ENCODE measurements at places on chromosomes 4 and X.

DNA sequence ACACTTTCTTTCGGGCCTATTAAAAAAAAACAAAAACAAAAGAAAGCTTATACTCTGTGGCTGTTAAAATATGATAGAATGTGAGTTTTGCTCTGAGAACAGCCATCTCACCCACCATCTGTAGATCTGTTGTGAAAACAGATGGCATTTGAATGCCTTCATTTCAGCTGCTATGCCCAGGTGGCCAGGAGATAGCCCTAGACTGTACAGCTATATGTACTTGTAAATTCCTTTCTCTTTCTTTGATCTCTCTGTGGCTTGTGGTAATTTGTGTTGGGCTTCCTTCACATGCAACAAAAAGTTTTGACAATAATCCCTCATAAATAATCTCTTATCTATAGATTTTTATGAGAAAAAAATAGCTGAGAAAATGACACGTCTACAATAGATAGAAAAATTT, 38.1 kb downstream of the PNPLA4 start:
- DNase-seq, result no peak

- DNase-seq, result no peak
Measured at GRCh38 chr4:189022440-189023035, 883.3 kb downstream of the TRIML1 start.

- no peak for DNase-seq
Measured at GRCh38 chr4:100557306-100557705, 39.5 kb upstream of the EMCN start.

DNA sequence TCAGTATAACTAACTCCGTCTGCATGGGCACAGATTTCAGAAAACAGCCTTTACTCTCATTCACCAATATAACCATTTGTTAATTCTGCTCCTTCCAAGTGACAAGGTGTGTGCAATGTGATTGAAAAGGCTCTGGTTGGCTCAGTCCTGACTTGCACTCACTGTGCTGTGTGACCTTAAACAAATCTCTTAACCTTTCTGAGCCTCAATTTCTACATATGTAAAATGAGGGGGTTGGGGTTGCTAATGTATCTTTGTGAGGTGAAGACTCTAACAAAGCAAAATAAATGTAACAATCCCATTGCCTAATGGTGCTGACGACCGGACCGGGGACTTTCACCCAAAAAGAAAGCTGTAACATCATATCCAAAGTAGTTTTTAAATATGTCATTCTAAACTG, 112.5 kb upstream of the GPC4 start:
- no peak for DNase-seq

DNA sequence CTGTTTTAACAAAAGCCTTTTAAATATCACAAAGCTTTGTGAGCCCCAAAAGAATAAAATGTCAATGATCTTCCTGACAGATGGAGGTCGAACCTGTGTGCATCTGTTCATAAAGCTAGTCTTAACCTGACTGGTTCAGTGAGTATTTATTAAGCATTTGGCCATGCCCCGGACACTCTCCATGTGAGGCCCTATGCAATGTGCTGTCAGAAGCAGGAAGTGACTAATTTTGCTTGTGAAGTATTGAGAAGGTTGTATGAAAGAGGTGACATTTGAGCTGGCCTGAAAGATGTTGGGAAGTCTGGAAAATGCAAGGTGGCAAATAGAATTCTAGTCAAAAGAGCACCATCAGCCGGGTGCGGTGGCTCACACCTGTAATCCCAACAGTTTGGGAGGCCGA, 171.4 kb downstream of the MSL3 start:
- no peak for DNase-seq
